ENCODE measurements at places on chromosomes 5 and 9. TPM values are rescaled to one million over a fixed set of nuclear protein-coding genes. Genes with fewer than 3 reads are reported as not detected.

Gene THOC3
- 22.0 TPM for total RNA-seq

Gene TYRP1
- total RNA-seq, result 0.80 TPM

Gene NSG2
- not detected for total RNA-seq

GRCh38 chr5:32836176-32836575 lies 125.1 kb downstream of the NPR3 start:
- no peak for DNase-seq
- H3K4me3 ChIP-seq, result no peak overlapping the region
- no peaks in the 10 kb centered on the region for H3K4me1 ChIP-seq
- no peaks in the 10 kb centered on the region for H3K27me3 ChIP-seq
- no peak overlapping the region for H3K27ac ChIP-seq

GRCh38 chr5:103098993-103099392 lies 20.9 kb downstream of the GIN1 start:
- H3K27me3 ChIP-seq, result no peaks in the 10 kb centered on the region
- no peaks in the 10 kb centered on the region for H3K4me1 ChIP-seq
- H3K4me3 ChIP-seq, result no peak overlapping the region
- H3K27ac ChIP-seq, result no peak overlapping the region
- no peaks in the 10 kb centered on the region for H3K36me3 ChIP-seq
- no peak for DNase-seq
